ENCODE measurements at places on chromosomes 7 and 10.

- no peak for DNase-seq
Measured at GRCh38 chr7:128815289-128815942, 14.8 kb upstream of the FLNC start.

GRCh38 chr10:84551437-84552120, 223.2 kb downstream of the CCSER2 start:
- no peak for DNase-seq

- DNase-seq = no peak
Measured at GRCh38 chr10:102523250-102524029, 19.7 kb downstream of the SUFU start.

DNA sequence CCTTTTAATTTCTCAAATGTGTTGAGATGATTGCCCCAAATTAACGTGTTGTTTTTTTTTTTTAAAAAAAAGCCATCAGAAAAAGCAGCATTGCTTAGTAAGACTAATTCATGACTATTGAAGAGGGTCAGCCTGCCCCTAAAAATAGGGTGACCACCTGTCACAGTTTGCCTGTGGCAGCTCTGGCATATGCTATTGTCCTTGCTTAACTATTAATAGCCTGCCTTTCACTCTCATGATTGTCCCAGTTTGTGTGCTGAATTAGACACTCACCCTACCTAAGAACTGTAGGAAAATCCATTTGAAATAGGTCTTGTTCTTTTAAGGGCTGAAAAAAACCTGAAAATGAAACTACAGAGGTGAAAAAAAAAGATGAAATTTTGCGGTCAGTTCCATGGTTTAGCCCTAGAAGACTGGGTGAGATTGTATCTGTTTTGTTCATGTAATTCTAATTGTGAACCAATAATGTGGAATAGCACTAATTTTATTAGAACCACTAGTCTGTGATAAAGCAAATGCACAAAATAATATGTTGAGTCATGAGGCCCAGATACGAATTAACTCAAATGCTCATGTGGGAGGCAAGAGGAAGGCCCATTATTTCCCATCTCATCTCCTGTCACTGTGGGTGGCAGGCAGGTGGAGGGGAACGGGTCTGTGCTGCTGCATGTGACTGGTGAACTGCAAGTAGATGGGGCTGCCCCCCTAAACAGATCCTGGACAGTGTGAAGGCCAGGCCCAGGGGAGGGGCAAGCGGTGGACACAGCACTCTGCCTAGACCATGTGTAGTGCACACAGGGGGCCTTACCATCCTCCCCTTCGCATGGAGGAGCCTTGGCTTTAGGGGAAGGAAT, 265.4 kb upstream of the NFE2L3 start:
- DNase-seq = no peak

- DNase-seq = no peak
Measured at GRCh38 chr10:131177431-131178327, 133.8 kb downstream of the TCERG1L start.

GRCh38 chr10:35126062-35126529, 550 bp upstream of the CREM start:
- no peak for DNase-seq

DNA sequence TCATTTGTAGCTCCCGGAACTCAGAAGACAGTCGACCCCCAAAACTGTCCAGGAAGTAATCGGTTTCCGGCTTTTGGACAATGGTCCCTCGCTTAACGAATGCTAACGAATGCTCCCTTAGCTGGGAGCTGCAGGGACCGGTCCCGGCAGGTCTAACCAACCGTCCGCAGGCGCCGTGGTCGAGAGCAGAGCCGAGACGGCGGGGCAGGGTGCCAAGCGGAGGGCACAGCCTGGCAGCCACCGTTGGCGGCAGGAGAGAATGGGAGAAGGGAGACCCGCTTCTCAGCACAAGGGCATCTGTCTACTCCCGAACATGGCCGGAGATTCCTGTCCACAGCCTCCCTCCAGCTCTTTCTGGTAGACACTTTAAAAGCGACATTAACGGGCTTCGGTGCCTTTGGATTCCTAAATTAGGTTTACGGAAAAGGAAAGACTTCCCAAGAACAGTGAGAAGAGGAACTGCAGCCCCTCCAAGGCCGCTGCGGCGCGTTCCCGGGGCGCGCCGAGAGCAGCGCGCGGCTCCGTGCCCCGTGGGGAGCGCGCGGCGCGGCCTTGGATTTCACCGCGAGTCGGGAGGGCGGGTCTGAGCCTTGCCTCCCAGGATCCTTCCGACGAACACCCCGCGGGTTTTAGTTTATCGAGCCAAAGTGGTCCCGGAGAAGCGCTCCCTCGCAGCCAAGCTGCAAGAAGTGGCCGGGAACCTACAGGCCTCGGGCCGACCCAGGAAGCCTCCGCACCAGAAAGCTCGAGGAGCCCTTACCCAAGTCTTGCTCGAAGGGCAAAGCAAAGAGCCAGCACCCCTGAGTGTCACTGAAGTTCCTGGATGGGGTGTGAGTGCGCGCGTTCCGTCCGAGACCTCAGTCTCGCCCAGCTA, 3.6 kb upstream of the TBX20 start:
- DNase-seq = peak; percentile 51

DNA sequence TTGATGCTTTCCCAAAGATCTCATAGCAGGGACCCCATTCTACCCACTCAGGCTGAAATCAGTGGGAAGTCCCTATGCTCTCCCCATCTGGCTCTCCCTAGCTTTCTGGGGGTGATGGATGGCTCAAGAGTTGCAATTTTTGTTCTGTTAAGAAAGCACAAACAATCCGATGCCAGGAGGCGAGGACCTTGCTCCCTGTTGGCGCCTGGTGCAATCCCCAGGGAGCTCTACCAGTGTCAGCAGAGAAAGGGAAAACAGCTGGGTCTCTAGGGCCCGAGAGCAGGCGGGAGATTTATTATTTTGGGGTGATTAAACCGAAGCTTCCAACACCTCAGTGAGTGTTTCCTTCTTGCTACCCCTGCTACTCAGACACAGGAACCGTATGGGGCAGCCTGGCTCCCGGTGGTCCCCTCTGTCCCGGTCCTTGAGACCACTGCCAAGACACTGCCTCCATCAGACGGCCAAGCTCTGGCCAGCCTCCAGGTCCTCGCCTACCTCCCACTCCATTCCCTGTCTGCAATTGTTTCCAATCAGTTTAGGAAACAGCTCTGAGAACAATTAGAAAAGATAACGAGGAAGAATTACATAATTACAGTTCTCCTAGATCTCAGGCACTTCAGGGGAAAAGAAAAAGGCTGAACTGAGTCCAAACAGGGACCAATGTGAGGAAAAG, 147.9 kb downstream of the PLXNA4 start:
- no peak for DNase-seq

GRCh38 chr7:45650404-45651394, 76.5 kb downstream of the ADCY1 start:
- peak; percentile 6 for DNase-seq

- DNase-seq = no peak
Measured at GRCh38 chr7:36244429-36244828, 91.4 kb downstream of the EEPD1 start.

DNA sequence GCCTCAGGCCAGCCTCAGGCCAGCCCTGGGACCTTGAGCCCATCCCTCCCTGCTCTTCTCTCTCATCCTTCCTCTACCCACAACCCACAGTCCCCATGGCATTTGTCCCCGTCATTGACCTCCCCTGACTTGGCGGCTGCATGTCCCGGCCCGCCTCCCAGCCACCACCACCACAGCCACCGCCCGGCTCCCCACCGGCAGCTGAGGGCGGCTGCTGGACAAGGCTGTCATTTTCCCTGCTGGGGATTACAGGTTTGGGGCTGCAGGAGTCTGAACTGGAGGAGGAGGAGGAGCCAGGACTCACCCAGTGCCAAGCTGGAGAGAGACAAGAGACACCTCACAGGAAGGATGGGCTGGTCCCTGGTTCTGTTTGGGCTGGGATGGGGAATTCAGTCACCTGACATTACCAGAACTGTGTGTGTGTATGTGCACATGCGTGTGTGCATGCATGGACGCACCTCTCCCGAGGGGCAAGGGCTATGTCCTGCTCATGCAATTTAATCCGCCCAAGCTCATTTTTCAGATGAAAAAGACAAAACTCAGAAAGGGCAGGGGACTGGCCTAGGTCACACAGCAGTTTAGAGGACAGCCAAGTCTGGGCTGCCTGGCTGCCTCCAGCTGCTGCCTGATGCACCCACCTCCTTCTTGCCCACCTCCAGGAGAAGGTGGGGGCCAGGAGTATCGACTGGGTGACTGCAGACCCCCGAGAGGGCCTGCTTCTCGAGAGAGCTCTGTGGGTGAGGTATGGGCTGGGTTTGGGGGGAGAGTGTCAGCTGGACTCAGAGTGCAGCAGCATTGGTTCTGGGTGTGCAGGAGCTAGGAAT, 113.1 kb downstream of the ZMIZ1 start:
- DNase-seq = no peak

DNA sequence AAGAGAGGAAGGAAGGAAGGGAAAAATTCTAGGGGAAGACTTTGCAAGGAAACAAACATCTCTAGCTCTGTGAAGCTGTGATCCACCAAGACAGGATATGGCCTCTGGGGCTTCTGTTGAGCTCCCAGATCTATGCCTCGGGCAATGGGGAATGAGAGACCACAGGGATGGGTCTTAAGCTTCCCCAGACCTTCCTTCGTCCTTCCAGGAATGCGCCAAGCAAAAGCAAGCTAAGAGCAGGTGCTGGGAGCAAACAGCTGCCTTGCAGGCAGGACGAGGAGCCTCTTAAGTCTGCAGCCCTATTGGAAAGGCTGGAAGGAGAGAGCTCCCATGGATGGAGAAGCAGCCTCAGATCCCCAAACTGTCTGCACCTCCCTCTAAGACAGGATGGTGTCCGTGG, 21.9 kb upstream of the ELN start:
- DNase-seq = no peak

DNA sequence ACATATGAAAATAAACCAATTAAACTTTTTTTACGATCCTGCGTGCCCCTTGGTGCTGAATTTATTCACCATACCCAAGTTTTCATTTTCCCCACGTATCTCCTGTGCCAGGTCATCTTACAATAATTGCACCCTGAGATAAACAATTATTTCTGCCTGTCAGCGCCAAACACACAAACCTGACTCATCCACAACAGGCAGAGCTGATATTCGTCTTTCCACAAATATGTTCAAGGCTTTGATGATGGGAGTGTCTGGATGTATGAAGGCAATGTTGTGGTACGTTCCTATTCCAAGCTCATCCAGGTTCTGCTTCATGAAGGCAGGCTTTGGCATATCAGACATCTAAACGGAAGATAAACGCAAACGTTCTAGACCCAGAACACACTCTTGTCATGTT, 45.8 kb upstream of the RHEB start:
- no peak for DNase-seq

GRCh38 chr7:31122649-31123058, 70.5 kb downstream of the ADCYAP1R1 start:
- peak; percentile 72 for DNase-seq

GRCh38 chr7:34841326-34841725, 183.3 kb downstream of the NPSR1 start:
- DNase-seq = no peak

- no peak for DNase-seq
Measured at GRCh38 chr10:58721601-58722281, 209.1 kb downstream of the BICC1 start.

DNA sequence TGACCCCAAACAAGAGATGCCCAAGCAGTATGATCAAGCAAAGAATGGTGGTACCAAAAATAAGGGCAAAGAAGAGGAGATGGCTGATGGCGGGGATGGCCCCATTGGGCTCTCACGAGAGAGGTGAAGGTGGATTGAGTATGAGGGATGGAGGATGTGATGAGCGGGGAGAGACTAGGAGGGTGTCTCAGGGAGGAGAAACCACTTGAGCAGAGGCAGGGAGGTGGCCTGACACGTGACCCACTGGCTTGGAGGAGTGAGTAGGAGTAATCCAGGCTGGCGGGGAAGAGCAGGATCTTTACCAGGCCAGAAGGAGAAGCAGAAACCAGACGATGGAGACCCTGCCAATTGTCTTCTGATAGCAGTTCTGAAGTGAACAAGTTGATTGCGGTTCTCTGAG, 33.3 kb upstream of the ATXN7L1 start:
- DNase-seq = no peak

DNA sequence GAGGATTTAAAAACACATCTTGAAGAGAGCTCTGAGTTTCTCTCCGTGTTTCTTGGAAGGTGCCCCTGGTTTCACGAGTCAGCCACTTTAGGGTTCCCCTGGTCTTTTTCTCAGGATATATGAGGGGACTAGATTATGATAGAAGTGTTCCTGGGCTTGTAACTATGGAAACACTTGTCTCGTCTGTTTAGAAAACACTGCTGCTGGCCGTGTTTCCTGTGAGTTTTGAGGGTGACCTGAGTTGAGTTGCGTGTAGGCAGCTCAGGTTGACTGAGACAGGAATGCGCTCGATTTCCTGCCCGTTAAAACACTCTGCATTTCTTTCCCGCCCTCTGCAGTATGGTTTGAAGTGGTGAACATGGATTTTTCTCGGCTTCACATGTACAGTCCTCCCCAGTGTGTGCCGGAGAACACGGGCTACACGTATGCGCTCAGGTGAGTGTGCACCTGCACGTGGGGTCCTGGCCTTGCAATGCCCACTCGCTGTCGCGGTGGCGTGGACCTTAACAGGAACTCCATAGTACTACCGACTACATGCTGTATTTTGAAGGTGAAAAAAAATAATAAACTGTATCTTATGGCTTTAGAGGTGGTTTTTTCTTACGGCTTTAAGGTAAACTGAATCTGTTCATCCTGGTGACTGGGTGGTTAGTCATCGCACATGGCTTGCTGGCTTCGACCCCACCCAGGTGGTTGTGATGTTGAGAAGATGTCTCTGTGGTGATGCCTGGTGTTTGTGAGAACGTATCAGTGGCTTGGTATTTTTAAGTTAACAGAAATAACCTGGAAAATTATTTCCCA, at the start of gene SUN1:
Gene SUN1, plus strand, starts transcription at position 310 of the 801 bp plus-strand sequence. Its CDS starts 49 bp downstream, at position 359.
- no peak for DNase-seq

- DNase-seq = no peak
Measured at GRCh38 chr10:6578251-6578771, 1.8 kb downstream of the PRKCQ start.

DNA sequence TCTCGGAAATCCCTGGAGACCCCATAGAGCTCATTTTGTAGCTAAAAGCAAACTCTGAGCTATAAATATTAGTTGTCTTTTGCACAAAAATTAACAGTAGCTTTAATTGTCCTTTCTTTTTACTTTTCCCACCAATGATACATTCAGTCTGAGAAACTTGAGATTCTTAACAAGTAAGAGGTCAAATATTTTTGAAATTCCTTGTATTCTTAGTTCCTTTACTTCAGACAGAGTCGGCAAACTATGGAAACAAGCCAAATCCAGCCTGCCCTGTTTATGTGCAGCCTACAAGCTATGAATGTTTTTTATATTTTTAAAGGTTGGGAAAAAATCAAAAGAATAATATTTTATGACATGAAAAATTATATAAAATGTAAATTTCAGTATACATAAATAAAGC, 146.6 kb downstream of the CTNNA3 start:
- no peak for DNase-seq
